T-helper 17 cell (primary cell): ENCODE measurements at places on chromosomes 2 and 18.
A peak's percentile ranks its signal among the peaks of the same experiment; 100 is the strongest.

- no peak for DNase-seq
Measured at GRCh38 chr2:18077704-18078103, 199.2 kb downstream of the KCNS3 start.

- no peak for DNase-seq
Measured at GRCh38 chr2:85222792-85223191, 89.6 kb downstream of the TCF7L1 start.

DNA sequence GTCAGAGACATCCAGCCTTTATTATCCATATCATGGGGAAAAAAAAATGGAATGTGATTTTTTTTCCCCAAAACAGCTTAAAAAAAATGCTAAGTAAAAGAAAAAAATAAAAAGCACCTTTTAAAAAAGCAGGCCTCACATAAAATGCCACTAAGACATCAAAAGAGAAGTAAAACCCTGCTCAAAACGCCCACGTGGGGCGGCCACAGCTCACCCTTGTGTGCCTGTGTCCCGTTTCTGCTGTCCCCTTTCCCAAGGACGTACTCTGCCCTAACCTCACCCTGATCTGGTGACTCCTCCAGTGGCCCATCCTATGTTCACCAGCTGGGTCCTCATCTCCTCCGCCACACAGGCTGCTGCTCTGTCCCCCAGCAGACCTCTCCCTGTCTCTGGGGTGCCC is 125.4 kb downstream of the NEDD4L start:
- no peak for DNase-seq

GRCh38 chr2:201205515-201205849 is 22.5 kb downstream of the CASP10 start:
- no peak for DNase-seq

DNA sequence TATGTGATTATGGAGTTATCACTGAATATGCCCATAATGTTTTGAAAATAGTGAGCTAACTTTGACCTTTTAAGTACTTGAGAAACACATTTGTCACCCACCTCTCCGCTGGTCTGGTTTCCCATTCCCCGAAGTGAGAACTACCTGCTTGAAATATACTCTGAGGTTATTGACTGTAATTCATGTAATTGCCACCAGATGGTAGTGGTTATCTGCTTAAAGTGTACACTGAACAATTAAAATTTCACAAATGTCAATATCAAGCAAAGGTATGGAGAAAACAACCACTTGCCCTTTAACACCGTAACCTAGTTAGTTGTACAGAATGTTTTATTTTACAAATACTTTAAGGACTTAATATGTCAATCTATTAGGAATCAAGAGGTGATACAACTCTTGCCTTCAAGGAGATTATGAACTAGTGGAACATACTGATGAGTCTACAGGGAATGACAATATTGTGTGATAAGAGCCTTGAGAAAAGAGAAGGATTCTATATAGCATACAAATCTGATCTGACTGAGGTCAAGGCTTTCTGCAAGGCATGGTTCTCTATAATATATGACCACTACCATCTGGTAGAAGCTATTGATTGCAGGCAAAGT is 316.8 kb upstream of the KCNH7 start:
- no peak for DNase-seq

DNA sequence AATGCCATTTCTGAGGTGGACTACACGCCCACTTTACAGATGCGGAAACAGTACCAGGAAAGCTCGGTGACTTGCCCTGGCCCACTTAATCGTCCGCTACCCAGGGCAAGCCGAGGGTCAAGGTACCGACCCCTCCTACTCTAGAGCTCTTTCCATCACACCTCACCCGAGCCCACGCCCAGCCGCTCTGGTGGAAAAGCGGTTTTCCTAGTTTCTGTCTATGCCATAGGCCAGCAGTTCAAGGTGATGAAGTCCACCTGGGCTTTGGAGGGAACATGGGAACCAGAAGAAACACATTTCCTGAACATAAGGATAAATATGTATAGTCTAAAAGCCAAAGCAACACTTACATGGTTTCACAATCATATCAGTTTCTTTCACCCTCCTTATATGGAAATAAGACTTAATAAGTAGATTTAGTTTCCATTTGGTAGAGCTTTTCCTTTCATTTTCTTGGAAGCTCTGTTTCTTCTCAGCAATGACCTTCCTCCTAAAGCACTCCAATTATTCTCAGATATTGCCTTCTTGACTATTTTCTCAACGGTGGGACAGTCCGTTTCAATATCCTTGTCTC is 567 bp downstream of the VWA3B start:
- DNase-seq, result no peak

DNA sequence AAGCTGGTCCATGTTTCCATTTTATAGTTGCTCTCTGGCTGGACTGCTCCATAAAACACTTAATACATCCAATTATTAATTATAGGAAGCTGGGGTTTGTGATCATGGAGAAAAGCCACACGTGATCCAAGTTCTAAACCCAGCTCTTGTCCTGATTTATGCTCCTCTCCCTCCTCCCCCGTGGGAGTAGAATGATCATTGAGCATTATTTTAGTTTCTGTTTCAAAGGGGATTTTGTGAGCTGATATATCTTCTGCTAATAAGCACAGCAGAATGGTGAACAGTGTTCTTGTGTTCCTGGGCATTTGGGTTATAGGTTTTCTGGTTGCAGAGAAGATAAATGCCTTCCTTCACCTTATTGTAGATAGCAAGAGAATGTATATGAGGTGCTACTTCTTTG is 135.7 kb upstream of the TMEM200C start:
- DNase-seq, result no peak

DNA sequence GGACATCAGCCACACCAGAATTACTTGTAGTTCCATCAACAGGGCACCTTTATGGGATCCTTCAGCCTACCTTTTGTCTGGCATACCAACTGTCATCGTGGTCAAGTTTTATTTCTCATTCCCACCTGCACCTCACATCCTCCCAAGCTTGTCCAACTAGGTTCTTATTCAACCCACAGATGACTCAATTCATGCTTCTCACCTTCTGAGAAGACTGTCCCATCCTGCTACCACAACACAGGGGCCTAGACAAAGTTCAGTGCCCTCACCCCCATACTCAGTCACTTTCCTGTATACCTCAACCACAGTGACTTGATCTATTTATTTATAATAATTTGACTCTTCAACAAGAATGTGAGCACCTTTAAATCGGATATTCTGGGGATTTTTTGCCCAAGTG is 114.4 kb upstream of the ACVR1C start:
- DNase-seq, result no peak

GRCh38 chr18:76486574-76486973 is 8.5 kb downstream of the ZNF516 start:
- DNase-seq, result no peak

DNA sequence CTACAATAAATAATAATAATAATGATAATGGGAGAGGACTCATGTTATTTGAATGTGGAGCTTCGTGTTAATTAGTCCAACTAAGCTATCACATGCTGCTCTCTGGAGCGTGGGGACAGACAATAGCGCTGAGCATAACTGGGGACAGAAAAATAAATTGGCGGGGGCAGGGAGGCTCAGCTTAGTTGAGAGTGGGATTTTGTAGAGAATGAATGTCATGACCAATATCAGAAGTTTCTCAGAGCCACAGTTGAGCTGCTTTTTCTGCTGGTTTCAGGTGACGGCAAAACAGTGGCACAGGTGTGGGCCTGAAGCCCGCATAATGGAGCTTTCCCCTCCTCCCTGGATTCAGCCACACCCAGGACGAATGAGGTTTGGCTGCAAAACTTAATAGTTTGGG is 111.1 kb upstream of the CAB39 start:
- DNase-seq, result no peak

- no peak for DNase-seq
Measured at GRCh38 chr2:183541766-183542165, 417.5 kb downstream of the NUP35 start.

- no peak for DNase-seq
Measured at GRCh38 chr2:100945930-100946607, 56.0 kb upstream of the RPL31 start.

- no peak for DNase-seq
Measured at GRCh38 chr2:150561076-150561475, 73.6 kb upstream of the RND3 start.

DNA sequence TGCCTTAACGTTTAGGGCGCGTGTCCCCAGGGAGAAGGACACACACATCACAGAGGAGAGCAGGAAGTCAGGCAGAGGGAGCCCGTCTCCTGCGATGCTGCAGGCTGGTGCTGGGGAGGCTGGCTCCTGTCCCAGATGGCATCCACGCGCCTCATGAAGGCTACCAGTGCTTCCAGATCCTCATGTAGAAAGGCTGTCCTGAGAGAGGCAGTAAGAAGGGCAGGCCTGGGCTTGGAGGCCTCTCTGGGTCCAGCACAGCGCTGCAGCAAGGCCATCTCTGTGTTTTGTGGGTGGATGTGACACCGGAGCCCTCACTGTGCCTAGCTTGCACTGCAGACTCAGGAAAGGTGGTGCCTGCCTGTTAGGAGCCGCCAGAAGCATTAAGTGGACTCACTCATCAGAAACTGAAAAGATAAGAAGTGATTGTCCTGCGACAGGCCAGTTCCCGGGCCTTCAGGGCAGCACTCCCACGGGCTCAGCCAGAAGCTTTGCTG is 62.7 kb downstream of the FAM168B start:
- no peak for DNase-seq

GRCh38 chr18:34976899-34977837 is 64.0 kb upstream of the MAPRE2 start:
- peak; percentile 57 for DNase-seq

DNA sequence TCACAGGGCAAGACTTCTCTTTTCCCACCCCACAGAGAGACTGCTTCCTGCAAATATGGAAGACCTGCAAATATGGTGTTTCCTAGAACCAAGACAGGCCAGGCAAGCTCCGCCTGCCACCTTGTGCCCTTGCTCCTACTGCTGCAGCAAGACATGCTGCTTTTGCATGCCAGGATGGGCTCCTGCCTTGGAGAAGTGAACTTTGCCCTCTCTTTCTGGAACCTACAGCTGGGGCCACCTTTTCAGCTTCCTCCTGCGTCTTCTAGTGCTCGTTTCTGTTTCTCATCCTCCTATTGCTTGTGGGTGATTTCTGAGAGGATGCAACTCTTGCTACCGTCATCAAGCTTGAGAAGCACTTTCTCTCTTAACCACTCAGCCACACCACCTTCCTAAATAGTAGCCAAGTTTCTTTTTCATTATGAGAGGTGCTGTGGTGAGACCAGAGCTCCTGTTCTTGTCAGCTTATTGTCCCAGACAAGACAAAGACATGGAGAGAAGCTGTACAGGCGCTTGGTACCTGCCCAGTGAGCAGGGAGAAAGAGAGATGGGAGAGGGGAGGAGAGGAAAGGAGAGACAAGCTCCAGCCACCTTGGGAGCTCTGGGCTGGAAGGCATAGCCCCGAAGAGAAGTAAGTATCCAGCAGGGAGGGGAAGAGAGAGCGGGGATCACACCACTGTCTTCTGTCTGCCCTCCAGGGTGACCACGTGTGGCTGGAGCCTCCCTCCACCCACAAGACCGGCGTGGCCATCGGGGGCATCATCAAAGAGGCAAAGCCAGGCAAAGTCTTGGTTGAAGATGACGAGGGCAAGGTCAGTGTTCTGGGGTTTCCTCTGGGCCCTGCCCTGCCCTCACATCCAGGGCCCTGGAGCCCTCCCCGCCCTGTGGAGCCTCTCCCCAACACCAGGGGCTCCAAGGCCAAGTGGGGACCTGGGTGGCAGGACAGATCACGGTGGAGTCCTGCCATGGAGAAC is 28.3 kb downstream of the MYO7B start:
- no peak for DNase-seq

DNA sequence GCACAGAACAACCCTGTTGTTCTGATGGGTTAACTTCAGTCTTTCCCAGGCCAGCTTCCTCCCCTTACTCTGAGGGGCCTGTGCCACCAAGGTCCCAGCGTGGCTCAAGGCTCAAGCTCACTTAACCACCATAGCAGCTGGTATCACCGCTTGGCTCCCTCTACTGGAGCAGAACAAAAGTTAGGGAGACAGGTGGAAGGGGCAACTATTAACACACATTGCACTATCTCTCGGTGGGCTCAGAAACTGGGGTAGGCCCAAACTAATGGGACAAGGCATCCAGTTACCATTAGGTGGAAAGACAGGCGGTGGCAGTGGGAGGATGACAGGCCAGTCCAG is 88.7 kb upstream of the ATL2 start:
- no peak for DNase-seq

DNA sequence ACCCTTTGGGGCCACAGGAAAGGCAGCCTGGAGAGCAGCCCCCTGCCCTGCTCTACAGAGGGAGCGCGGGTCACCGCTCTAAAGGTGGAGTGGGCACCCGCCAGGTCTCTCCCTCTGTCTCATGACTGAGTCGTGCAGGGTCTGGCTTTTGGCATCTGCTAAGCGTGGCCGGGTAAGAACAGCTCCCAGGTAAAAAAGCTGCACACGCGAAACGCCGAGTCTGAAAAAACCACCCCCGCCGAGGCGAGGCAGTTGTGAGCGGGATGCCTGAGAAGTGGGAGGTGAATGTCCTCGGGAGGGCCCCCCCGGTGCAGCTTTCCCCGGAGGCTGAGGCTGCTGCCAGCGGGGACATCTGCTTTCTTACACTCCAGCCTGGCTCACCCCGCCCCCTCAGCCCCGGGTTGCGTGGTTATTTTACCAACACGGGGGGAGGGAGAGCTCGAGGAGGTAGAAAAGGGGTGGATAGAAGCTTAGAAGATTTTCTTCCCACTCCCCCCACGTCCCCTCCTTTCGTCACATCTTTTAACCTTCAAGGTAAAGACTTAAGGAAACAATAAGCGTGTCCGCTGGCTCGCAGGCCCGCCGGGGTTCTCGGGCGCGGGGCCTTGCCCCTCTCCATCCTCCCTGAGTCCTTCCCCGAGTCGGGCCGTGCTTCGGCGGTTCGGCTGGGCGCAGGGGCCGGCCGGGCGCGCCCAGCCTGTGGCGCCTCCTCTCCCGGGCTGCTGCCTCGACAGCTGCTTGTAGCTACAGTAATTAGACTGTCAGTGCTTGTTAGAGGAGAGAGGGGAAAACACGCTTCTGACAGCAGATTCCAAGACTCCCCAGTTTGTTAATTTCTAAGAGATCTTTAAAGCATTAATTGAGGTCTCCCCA is 70.6 kb upstream of the PSMD14 start:
- peak; percentile 24 for DNase-seq

- DNase-seq, result no peak
Measured at GRCh38 chr2:34731292-34731691, 1132.2 kb upstream of the FAM98A start.

GRCh38 chr2:152558158-152558984 is 158.9 kb downstream of the PRPF40A start:
- no peak for DNase-seq
